ENCODE measurements at places on chromosomes 3 and 15. TPM values are rescaled to one million over a fixed set of nuclear protein-coding genes. Genes with fewer than 3 reads are reported as not detected.

The TGM5 gene
- total RNA-seq, result not detected

The SLC28A1 gene
- not detected for total RNA-seq

The FBXW12 gene
- not detected for total RNA-seq

The MAPKBP1 gene
- total RNA-seq, result 13.4 TPM

The PCSK6 gene
- total RNA-seq, result 4.3 TPM

The SAMMSON gene
- total RNA-seq, result not detected

The GABRA5 gene
- total RNA-seq, result not detected

The CDC25A gene
- 22.5 TPM for total RNA-seq

The SEMA3G gene
- total RNA-seq, result 3.5 TPM

The GOLGA8M gene
- 0.20 TPM for total RNA-seq

The USP50 gene
- not detected for total RNA-seq

The GRK7 gene
- total RNA-seq, result not detected

The SLC2A2 gene
- total RNA-seq, result not detected

The RASGRF1 gene
- total RNA-seq, result 0.07 TPM

The MESP2 gene
- total RNA-seq, result not detected

The MUC20 gene
- total RNA-seq, result not detected

The WDR5B gene
- 2.4 TPM for total RNA-seq

The NTRK3 gene
- not detected for total RNA-seq

The SPTBN5 gene
- 2.3 TPM for total RNA-seq

The C3orf49 gene
- not detected for total RNA-seq

The RHCG gene
- not detected for total RNA-seq

The CYP1A1 gene
- total RNA-seq, result 30.3 TPM

The C3orf22 gene
- not detected for total RNA-seq

The ACOX2 gene
- total RNA-seq, result not detected

The HTR3E gene
- not detected for total RNA-seq

The CILP gene
- not detected for total RNA-seq

The CHRNA7 gene
- 0.73 TPM for total RNA-seq

The ARIH1 gene
- total RNA-seq, result 29.3 TPM

The PIK3CB gene
- 11.1 TPM for total RNA-seq

The SOX14 gene
- not detected for total RNA-seq

The LIPH gene
- total RNA-seq, result not detected

The ACKR4 gene
- total RNA-seq, result 0.54 TPM

The LTF gene
- total RNA-seq, result 3.1 TPM

The GOLGA8S gene
- total RNA-seq, result 0.07 TPM

The RETNLB gene
- total RNA-seq, result not detected

The AMIGO3 gene
- total RNA-seq, result not detected

The SYNM gene
- total RNA-seq, result 13.5 TPM

The ZNF501 gene
- 3.7 TPM for total RNA-seq

The PSTPIP1 gene
- 0.60 TPM for total RNA-seq

The NR1I2 gene
- 0.05 TPM for total RNA-seq

The P2RY14 gene
- total RNA-seq, result not detected

The IQCB1 gene
- total RNA-seq, result 10.0 TPM

The EPHA3 gene
- 0.07 TPM for total RNA-seq

The CCR9 gene
- not detected for total RNA-seq

Data from mammary microvascular endothelial cell (primary cell).